ENCODE measurements at places on chromosomes 12 and 14. TPM values are rescaled to one million over a fixed set of nuclear protein-coding genes. Genes with fewer than 3 reads are reported as not detected.

GRCh38 chr14:31909977-31910376 lies 167.1 kb upstream of the ARHGAP5 start:
- no peak for DNase-seq

Gene LTBR
- total RNA-seq = 32.9 TPM

GRCh38 chr12:65657635-65658034 lies 166.6 kb upstream of the HMGA2 start:
- no peak for DNase-seq

Gene SELPLG
- total RNA-seq = 2.8 TPM

Gene SCARB1
- 7.3 TPM for total RNA-seq

DNA sequence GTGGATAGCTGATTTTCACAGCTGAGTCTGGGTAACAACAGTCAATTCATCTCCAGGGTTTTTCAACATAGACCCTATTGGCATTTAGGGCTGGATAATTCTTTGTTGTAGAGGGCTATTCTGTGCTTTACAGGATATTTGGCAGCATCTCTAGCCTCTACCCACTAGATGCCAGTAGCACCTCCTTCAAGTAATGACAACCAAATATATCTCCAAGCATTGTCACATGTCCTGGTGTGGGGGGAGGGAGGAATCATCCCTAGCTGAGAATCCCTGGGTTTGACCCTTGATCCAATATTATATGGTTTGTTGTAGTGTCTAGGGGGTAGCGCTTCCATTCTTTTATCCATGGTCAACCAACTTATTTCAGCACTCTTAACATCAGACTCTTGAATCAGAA lies 157.2 kb downstream of the ANO4 start:
- no peak for DNase-seq
